Lower lobe of right lung (tissue), 2 donors: ENCODE measurements at places on chromosomes 3 and 15.
A peak's percentile ranks its signal among the peaks of the same experiment; 100 is the strongest.

DNA sequence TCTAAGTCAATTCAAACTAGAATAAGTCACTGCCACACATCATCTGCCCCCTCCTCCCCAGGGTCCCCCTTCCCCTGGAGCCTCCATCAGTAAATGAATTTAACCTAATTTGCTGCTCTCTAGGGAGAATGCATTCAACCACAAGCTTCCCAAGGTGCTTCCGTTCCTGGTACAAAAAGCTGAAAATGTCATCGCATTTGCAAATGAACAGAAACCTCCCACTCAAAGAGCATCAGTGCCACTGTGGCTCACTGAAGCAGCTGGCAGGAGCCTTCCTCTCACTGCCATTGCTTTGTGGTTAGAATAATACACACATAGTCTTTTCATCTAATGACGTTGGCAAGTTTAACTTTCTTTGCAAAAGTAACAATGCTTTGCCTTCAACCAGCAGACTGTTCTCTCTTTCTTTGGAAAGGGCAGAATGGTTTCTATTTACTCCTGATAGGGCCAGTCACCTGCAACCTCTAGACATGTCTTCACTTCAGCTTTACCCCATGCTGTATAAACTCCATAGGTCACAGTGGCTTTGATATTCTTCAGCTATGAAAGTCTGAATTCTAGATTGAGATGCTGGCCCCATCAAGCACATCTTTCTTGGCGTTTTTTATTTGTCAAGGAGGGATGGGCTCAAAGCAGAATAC lies 238.1 kb downstream of the CPNE4 start:
- DNase-seq, result no peak
- no peak overlapping the region for H3K27ac ChIP-seq
- H3K36me3 ChIP-seq, result no peaks in the 10 kb centered on the region
- no peaks in the 10 kb centered on the region for H3K27me3 ChIP-seq
- no peak overlapping the region for H3K4me3 ChIP-seq
- H3K4me1 ChIP-seq, result no peaks in the 10 kb centered on the region

DNA sequence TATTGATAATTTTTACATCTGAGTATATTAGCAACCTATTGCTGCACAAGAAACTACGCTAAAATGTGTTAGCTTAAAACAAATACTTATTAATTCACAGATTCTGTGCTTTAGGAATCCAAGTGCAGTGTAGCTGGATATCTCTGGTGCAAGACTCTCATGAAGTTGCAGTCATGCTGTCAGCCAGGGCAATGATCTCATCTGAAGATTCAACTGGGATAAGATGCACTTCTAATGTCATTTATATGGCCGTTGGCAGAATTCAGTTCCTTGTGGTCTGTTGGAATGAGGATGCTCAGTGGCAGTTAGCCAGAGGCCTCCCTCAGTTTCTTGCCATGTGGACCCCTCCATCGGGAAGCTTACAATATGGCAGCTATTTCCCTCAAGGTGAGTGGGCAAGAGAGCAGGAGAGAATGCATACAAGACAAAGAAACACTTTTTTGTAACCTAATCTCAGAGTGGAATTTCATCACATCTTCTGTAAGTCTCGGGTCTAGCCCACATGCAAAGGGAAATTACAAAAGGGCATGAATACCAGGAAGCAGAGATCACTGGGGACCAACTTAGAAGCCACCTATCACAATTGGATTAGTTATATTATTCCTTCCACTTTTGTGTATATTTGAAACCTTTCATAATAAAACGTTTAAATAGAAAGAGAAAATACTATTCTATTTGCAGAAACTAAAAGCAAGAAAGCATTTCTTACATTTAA lies 61.6 kb downstream of the DPH6 start:
- no peak for DNase-seq
- no peaks in the 10 kb centered on the region for H3K4me1 ChIP-seq
- H3K4me3 ChIP-seq, result no peak overlapping the region

DNA sequence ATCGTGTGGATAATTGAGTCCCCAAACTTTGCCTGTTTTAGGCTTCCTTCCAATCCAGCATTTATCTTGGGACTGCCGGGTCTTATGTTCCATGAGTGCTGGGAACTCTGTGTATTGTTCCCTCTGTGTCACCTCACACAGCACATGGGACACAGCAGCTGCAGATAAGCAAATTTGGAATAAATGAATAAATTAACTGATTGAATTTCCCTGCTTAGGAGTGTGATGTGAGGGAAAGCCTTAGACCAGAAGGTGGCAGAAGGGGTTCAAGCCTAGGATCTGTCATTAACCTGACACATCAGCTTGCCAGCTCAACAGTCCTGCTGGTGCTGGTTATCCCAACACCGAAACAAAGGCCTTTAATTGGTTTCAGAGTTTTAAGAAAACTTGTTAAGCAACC lies 114.3 kb downstream of the OXSM start:
- no peak for DNase-seq
- no peak overlapping the region for H3K4me3 ChIP-seq
- no peaks in the 10 kb centered on the region for H3K4me1 ChIP-seq
- no peak overlapping the region for H3K27ac ChIP-seq
- H3K36me3 ChIP-seq, result no peaks in the 10 kb centered on the region
- H3K27me3 ChIP-seq, result no peaks in the 10 kb centered on the region

DNA sequence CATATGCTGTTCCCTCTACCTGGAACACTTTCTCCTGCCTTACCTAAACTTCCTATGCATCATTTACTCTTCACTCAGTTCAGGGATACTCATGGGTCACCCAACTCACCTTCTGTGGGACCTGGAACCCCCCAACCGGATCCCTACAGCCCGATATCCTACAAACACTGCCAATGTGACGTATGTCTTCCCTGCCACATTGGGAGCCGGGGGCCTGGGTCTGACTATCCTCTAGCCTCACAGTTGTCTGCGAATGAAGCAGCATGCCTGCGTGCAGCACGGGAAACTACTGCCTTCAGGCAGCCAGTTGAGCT lies 405 bp downstream of the NPRL2 start:
- H3K4me1 ChIP-seq, result peaks cover 54% of the 10 kb centered on the region
- H3K27ac ChIP-seq, result peak overlapping the region; percentile 96
- H3K36me3 ChIP-seq, result peaks cover 41% of the 10 kb centered on the region

DNA sequence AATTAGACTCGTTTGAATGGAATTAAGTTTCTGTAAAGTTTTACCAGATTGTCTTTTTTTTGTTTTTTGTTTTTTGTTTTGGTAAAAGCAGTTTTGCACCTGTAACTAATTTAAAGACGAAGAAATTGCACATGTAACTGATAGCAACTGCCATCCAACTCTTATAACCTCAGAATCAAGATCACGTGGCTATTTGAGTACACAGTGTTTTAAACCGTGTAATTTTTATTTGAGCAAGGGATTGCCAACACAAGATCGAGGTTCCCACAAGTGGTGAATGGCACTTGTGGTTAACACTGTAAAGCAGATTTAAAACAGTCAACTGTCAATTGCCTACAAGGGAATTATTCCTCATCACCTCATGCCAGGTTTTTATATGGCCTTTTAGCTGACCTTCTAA lies 67.3 kb downstream of the PPARG start:
- no peak overlapping the region for H3K4me3 ChIP-seq
- no peaks in the 10 kb centered on the region for H3K36me3 ChIP-seq
- H3K27me3 ChIP-seq, result no peaks in the 10 kb centered on the region
- H3K4me1 ChIP-seq, result peaks cover 13% of the 10 kb centered on the region
- no peak overlapping the region for H3K27ac ChIP-seq

GRCh38 chr15:38883987-38884386 lies 319.4 kb upstream of the RASGRP1 start:
- H3K4me3 ChIP-seq, result no peak overlapping the region
- no peak overlapping the region for H3K27ac ChIP-seq
- peaks cover 29% of the 10 kb centered on the region for H3K4me1 ChIP-seq
- H3K27me3 ChIP-seq, result no peaks in the 10 kb centered on the region
- H3K36me3 ChIP-seq, result no peaks in the 10 kb centered on the region

GRCh38 chr3:79985816-79986215 lies 218.0 kb upstream of the ROBO1 start:
- H3K27ac ChIP-seq, result no peak overlapping the region
- no peak overlapping the region for H3K4me3 ChIP-seq
- no peak for DNase-seq
- H3K27me3 ChIP-seq, result no peaks in the 10 kb centered on the region

- H3K4me1 ChIP-seq, result no peaks in the 10 kb centered on the region
- no peak for DNase-seq
- H3K36me3 ChIP-seq, result no peaks in the 10 kb centered on the region
- no peaks in the 10 kb centered on the region for H3K27me3 ChIP-seq
- H3K4me3 ChIP-seq, result no peak overlapping the region
Measured at GRCh38 chr3:103381296-103382079, 946.7 kb downstream of the ZPLD1 start.

DNA sequence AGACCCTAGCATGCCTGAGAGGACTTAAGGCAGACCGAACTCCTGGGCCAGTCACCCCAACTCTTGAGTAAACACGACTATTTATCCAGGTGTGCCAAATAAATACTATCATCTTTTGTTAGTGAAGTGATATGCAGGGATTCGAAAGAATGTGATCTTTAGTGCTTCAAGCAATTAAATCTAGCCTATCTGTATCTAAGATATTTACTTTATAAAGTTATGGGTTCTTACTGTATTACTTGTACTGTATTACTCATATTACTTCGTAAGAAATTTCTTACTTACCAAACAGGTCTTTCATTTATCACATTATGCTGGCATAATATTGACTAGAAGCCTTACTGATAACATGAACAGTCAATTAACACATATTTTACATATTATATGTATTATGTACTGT lies 211.6 kb upstream of the NECTIN3 start:
- H3K27me3 ChIP-seq, result no peaks in the 10 kb centered on the region
- no peak overlapping the region for H3K4me3 ChIP-seq
- H3K36me3 ChIP-seq, result no peaks in the 10 kb centered on the region

DNA sequence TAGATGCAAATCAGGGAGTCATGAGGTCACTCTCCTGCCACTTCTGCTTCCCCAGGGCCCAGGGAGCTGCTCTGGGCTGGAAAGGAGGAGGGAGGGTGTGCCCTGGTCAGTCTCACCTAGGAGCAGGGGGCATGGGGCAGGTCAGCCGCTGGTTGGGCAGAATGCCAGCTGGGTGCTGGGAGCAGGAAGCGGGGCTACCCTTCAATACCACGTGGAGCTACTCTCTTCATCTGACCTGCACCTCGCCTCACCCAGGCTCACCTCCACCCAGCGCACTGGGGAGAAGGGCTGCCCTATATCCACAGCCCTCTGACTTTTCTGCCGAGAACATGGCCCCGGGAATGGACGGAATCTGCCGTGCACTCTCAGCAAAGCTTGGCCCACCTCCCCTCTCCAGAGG lies 15.1 kb downstream of the NTRK3 start:
- peaks cover 2% of the 10 kb centered on the region for H3K4me1 ChIP-seq
- DNase-seq, result no peak
- H3K27me3 ChIP-seq, result no peaks in the 10 kb centered on the region
- H3K27ac ChIP-seq, result no peak overlapping the region
- H3K4me3 ChIP-seq, result no peak overlapping the region

GRCh38 chr3:14523792-14524191 lies 16.4 kb downstream of the GRIP2 start:
- H3K4me3 ChIP-seq, result no peak overlapping the region
- H3K4me1 ChIP-seq, result peaks cover 3% of the 10 kb centered on the region
- H3K27ac ChIP-seq, result no peak overlapping the region
- no peaks in the 10 kb centered on the region for H3K27me3 ChIP-seq
- DNase-seq, result no peak
